ENCODE measurements at places on chromosomes 5 and 9. TPM values are rescaled to one million over a fixed set of nuclear protein-coding genes. Genes with fewer than 3 reads are reported as not detected.

Gene CNTLN
- 6.3 TPM for total RNA-seq

Gene ZNF474
- 0.46 TPM for total RNA-seq

Gene GAS1
- 0.05 TPM for total RNA-seq

Gene ANXA6
- 37.9 TPM for total RNA-seq

Gene ALG2
- total RNA-seq, result 51.4 TPM

Gene MOB3B
- 6.9 TPM for total RNA-seq

Gene OBP2B
- not detected for total RNA-seq

Gene COL5A1
- 37.9 TPM for total RNA-seq

Gene CNTNAP3
- total RNA-seq, result 12.2 TPM

Gene MED27
- 34.4 TPM for total RNA-seq

Gene GPRIN1
- total RNA-seq, result 10.3 TPM

Gene ADAMTSL2
- total RNA-seq, result not detected
